ENCODE measurements at places on chromosomes 16 and 17.
A peak's percentile ranks its signal among the peaks of the same experiment; 100 is the strongest.

- no peak for DNase-seq
Observed at GRCh38 chr16:7482032-7482431, 149.4 kb downstream of the RBFOX1 start.

- DNase-seq = no peak
Observed at GRCh38 chr16:85659805-85660511, 28.8 kb downstream of the GINS2 start.

- no peak for DNase-seq
Observed at GRCh38 chr17:14206891-14207290, 29.8 kb downstream of the CDRT15 start.

GRCh38 chr16:9469512-9469911, 378.1 kb downstream of the HAPSTR1 start:
- no peak for DNase-seq

DNA sequence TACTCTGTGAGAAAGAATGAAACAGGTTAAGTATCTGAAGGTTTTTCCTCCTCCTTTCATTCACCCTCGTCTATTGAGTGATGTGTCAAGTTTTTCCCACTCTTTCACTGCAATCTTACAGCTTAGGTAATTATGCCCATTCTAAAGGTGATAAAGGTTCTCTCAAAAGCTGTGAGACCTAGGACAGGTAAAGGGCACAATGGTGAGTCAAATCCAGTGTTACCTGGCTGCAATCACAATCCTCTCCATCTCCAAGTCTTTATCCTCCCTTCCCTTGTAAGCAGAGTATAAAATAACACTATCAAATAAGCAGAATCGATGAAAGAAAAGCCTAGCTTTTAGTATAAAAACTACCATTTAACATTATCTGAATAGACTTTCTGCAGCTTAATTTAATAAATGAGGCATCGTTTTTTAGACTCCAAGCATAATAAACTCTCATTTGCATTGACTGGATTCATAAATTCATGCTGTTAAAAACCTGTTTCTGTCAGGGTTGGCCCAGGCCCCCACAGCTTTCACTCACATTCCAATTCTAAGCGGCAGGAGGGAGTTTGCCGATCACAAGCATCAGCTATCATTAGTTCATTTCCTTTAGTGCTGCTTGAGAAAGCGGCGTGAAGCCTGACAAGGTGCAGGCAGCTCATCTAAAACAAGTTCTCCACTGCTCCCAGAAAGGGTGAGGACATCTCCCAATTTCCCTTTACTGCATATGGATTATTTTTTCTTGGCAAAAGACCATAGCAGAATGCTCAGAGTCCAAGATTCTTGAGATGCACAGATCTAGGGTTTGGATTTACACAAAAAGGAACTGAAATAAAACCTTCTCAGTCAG, 67.8 kb downstream of the CDH8 start:
- DNase-seq = no peak

- no peak for DNase-seq
Observed at GRCh38 chr16:4679850-4680636, 13.3 kb upstream of the NUDT16L1 start.

- no peak for DNase-seq
Observed at GRCh38 chr16:57624806-57625500, 3.5 kb upstream of the ADGRG1 start.

DNA sequence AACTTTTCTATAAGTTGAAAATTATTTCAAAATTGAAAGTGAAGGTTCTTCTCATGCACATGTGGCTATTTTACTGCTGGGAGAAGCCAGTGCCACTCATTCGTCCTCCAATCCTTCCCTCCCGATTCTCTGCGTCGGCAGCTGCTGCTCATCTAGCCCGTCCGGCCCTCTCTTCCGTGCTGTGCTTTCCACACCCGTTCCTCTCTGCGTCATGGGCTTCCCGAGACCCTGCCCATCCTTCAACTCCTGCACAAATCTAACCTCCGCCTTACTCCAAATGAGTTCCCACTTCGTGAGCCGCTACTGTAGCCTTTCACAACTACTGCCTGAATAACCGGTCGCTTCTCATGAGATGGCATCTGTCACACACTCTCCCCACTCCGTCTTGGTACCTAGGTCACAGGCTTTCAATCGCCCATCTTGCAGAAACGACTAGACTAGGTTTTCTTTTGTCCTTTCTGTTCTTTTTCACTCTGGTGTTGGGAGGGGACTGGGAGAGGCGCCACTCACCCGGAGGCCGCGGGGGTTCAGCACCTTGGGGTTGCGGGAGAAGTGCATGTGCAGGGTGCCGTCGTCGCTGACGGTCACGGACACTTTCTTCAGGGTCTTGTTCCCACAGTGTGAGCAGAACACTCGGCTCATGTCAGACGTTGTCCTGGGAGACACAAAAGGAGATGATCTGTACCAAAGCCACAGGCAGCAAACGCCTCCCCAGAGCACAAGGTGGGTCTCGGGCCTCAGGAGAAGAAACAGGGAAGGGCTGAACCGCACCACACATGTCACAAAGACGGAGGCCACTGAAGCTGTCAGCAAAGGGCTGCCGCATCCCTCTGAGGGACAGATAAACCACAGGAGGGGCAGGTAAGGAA, 10.1 kb downstream of the NOB1 start:
- DNase-seq = no peak

DNA sequence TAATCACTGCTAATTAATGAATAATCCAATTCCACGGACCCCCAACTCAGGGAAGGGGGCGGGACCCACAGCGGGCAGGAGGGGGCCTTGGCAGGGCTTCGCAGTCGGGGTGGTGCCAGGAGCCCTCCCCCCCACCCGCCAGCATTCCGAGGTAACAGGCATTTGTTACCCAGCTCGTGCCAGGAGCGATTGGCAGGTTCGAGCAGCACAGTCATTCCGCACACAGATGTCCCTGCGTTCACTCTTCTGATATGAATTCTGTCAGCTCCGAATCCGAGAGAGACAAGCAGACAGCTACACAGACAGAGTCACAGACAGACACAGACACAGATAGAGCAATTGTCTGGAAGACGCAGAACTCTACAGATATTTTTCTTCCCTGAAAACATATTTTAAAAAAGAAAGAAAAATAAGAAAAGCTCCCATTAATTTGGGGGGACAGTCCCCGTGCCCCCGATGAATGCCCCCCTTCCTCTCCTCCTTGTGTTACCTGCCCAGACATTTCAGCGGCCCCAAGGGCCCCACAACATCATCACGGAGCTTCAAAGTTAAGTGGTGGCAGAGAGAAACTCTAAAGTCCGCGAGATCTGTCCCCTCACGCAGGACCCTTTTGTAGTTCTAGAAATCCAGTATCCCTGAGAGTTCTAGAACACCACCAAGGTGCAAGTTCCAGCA, 10.2 kb downstream of the NEUROD2 start:
- DNase-seq = no peak

DNA sequence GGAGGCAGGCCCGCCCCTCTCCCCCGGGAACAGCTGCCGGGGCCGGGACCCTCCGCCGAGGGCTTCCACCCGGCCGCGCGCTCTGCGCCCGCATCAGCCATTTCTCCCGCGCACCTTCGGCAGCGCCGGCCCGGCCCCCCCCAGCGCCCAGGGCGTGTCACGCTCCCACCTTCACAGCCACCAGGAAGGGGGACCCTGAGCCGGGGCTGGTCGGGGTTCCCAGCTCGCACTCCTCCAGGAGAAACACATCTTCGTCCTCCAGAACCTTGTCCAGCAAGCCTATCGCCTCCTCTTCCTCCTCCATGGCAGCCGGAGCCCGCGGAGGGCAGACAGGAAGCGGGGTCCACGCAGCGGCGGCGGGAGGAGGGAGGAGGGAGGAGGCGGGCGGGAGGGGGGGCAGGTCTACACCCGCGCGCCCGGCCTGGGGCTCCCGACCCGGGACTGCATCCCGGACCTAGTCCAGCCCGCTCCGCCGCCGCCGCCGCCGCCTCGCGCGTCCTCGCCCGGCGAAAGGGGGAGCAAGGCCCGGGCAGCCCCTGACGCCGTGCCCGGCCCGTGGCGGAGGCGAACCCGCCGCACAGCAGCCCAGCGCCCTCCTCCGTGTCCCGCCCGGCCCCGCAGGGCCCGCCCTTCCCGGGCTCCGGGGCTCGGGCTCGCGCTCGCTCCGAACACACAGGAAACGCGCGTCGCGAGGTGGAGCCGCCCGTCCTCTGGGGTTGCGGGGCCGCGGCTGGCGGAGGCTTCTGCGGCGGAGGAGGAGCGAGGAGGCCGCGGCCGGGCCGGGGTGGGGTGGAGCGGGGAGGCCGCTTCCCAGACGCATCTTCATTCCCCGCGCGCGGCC, 70.8 kb downstream of the ABR start:
- DNase-seq = no peak

DNA sequence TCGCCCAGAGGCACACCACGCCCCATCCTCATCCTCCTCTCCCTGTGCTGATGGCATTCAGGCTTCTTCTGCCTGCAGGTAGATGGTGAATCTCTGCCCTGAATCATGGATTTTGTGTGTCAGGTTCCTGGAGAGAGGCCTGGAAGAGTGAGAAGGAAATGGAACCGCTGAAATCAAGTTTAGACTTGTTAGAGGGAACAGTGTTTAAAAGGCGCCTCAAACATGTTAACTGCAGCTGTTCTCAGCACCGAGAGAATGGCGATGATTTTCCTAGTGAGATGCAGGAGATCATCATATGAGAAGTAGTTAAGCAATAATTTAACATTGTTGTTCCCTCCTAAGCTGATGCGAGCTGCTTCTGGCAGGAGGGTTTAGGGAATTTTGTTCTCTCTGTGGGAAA, 744.4 kb upstream of the EEF2KMT start:
- DNase-seq = no peak

- DNase-seq = no peak
Observed at GRCh38 chr16:2482249-2482648, 7.3 kb downstream of the TBC1D24 start.

DNA sequence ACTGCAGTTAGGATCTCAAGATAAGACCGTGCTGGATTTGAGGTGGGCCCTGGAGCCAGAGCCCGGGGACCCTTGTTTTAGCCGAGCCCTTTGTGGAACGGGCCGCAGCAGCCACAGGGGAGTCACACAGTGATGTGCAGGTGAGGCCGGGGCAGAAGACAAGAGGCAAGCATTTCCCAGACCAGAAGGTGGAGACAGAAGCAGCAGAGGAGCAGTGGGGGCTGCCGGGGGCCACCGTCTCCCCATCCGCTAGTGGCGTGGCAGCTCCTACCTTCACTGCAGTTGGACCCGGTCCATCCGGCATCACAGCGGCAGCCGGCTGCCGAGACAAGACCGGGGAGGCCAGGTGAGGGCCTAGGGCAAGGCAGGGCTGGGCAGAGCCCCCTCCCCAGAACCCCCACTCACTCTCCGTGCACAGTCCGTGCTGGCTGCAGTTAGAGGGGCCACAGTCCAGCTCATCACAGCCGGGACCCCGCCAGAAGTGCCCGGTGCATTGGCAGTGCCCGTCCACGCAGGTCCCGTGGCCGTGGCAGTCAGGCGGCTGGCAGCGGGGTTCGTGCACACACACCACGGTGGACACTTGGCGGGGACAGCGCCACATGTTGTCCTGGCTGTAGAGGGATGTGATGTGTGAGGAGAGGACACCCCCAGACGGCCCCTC, 6.0 kb downstream of the NAGPA start:
- DNase-seq = no peak

- DNase-seq = no peak
Observed at GRCh38 chr17:72397223-72397667, 276.4 kb downstream of the SOX9 start.

GRCh38 chr17:59327121-59327980, 4.1 kb upstream of the YPEL2 start:
- DNase-seq = no peak

DNA sequence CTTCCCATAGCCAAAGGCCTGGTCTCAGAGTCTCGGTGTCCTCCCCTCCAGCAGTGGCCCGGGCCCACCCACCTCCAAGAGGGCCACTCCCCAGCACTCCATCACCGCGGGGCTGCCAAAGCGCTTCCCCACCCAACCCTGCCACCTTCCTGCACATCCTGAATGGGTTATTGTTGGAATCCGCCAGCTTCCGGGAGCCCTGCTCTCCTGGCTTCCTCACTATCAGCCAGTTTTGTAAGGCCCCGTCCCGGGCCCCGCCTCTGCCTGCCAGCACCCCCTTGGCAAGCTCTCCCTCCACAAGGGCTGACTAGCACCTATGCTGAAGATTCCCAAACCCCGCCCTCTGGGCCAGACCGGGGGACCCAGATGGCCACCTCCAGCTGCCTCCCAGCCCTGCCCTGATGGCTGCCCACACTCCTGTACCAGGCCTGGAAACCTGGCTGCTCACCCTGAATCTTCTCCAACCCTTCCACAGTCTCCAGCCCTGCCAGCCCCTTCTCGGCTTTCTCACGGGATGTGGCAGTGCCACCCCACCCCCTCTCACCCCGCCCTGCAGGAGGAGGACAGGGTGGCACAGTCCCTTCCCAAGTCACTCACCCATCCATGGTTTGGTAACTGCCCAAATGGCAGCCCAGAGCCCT, 14.4 kb downstream of the MYBBP1A start:
- no peak for DNase-seq

DNA sequence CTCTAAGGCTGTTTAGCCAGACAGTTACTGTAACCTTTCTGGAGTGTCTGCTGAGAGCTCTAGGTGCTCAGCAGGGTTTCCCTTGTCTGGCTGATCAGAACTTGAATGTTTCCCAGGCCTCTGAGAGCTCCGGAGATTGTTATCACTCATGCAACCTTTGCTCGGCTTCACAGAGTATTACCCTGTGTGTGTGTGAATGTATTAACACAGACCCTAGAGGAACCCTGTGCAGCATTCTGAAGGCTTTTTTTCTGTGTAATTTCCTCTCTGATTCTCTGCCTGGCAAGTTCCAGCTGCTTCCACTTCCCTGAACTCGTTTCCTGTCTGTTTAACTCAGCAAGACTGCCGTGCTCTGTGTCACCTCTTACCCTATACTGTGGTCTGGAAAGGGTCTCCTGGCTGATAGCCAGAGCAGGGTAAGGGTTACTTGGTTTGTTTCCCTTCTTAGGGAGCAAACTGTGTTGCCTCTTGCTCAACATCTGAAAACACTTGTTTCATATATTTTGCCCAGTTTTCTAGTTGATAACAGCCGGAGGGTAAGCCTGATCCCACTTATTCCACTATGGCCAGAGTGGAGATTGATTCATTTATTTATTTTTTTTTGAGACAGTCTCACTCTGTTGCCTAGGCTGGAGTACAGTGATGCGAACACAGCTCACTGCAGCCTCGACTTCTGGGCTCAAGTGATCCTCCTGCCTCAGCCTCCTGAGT, 21.7 kb downstream of the PRMT7 start:
- DNase-seq = peak; percentile 32

DNA sequence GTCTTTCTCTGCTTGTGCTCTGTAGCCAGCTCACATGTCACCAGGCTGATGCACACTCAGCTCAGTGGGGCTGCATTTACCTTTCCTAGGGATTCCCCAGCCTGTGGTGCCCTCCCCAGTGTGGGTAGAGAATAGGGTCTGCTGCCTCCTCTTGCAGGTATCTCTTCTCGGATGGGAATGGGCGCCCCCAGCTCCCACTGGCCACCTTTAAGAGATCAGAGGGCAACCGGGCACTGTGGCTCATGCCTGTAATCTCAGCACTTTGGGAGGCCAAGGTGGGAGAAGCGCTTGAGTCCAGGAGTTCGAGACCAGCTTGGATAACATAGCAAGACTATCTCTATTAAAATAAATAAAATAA, 3.3 kb downstream of the XYLT2 start:
- DNase-seq = no peak

- no peak for DNase-seq
Observed at GRCh38 chr17:61310590-61310989, 89.1 kb upstream of the TBX2 start.
